CMK (cell line): ENCODE measurements at places on chromosomes 1 and 21.

- DNase-seq: no peak
Observed at GRCh38 chr21:25188677-25189079, 418.6 kb downstream of the MRPL39 start.

DNA sequence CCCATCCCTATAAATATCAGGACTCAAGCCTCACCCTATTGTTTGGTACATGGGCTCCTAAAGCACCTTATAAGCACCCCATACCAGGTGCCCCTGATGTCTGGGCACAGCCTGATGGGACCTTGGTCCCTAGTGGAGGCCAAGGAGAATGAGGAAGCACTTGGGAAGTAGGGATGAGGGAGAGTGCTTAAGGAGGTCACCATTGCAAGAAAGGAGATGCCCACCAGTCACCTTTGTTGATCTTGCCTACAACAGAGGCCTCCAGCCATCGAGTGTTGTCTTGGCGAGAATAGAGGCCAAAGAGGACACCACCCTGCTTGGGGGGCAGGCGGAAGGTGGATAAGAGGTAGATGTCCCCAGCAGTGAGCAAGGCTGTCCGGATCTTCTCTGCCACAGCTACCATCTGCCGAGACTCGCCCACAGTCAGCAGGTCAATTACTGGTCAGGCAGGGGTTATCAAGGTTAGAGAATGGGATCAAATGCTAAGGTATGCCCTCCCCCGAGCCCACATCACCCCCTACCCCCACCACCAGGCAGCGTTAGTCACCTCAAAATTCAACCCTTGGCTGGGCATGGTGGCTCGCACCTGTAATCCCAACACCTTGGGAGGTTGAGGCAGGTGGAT lies 1.6 kb downstream of the THBS3 start:
- no peak for DNase-seq

DNA sequence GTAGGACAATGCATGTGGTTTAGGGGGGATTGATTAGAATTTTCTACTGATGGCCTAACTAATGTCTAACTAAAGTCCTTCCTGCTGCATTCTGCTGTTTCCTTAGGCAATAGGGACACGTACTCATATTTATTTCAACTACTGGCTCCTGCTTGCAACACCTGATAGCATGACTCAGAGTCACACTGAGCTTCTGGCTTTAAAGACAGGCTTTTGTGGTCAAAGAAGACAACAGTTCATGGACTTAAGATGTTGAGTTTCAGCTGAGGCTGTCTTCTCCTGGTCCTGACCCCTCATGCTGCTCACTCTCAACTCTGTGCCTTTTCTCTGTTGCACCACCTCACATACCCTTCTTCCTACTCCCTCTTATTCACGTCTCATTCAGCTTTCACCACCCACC lies 29.1 kb upstream of the TRABD2B start:
- no peak for DNase-seq

DNA sequence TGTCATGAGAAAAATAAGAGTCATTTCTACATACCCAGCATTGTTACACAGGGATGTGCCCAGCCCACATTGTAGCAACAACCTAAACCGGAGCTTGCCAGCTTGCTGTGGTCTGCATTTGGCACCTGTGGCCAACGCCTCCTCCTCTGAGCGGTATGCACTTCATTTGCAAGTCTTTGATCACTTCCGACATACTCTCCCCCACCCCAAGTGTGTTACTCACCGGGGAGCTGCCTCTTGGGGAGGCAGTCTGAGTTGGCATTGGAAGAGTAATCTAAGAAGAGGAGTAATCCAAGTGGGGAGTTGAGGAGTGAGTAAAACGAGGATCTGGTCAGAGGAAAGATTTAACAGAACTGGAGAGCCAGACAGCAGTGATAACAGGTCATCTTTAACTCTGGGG lies 3.8 kb downstream of the BCL9 start:
- DNase-seq: no peak

- DNase-seq: no peak
Observed at GRCh38 chr1:54463259-54464030, 57.3 kb upstream of the SSBP3 start.

DNA sequence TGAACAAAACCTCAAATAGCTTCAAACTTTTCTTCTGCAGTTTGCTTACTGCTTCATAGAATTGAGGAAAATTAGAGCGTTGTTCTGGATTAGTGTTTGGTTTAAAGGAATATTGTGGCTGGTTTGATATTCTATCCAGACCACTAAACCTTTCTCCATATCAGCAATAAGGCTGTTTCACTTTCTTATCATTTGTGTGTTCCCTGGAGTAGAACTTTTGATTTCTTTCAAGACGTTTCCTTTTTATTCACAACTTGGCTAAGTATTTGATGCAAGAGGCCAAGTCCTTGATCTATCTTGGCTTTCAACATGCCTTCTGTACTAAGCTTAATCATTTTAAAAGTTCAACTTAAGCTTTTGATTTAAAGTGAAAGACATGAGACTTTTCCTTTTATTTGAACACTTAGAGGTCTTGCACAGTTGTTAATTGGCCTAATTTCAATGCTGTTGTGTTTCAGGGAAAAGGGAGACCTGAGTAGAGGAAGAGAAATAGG lies 359.1 kb downstream of the S1PR1 start:
- DNase-seq: no peak

DNA sequence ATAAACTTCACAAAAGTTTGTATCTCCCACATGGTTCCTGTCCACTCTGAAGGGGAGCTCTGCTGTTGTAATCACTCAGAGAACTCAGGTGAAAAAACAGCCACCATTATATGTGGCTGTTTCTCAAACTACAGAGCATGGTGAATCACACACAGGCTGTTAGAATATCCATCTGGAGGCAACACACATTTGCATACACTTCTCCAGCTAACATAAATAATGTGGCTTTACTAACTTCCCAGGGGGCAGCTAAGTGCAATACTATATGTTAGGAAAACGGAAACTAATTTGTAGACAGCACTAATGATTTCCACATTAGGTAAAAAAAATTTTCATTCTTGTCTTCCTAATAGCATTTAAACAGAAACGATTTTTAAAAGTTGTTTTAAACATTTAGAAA lies 49.3 kb downstream of the PTGFR start:
- no peak for DNase-seq

DNA sequence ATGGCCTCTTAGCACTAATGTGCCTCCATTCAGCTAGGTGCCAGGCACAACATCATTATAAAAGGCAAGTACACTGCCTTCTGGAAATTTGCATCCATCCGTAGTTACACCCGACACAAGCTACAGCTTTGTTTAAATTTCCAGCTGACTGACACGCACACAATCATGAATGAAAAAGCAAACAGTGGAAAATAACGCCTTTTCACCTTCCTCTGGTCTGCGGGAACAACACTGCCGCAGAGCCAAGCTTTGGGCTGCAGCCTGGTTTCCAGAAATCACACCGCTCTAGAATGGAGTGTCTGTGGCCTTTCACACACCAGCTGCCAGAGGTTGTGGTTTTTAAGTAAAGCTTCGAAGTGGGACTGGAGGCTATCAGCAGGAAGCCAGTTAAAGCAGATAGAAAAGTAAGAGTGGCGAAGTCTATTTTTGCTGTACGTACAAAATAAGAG lies 142.8 kb upstream of the COA6 start:
- DNase-seq: peak; percentile 8

DNA sequence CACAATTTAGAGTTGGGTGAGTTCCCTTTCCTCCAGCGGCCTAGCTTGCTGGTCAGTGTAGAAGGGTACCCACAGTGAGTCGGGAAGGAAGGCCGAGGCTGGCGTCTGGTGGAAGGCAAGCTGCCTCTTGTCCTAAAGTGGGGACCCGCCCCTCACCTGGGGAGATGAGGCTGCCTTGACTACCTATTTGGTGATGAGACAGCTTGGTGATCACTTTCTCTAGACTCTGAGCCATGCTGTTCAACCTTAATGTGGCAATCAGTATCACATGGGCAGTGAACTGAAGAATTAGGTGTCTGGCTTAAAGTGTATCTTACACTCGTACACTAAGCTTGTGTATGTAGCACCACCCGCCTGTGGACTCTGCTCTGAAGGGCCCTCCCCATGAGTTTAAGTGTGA lies 100.7 kb downstream of the COLGALT2 start:
- DNase-seq: no peak

DNA sequence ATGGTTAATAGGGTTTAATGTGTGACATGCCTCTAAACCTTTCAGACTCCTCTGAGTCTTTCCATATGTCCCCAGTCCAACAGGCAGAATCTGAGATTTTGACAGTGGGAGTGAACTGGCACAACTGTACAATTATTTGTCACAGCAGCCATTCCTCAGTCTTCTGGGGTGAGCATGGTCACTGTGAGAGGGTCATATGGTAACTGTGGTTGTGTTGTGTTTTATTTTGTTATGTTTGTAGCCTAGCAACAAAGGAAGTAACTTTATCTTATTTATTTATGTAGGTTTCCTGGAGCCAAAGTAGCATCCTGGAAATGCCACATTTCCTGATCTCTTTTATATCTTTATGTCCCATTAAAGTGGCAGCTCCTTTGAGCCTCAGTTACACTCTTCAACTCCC lies 1067.9 kb downstream of the TTLL7 start:
- no peak for DNase-seq

DNA sequence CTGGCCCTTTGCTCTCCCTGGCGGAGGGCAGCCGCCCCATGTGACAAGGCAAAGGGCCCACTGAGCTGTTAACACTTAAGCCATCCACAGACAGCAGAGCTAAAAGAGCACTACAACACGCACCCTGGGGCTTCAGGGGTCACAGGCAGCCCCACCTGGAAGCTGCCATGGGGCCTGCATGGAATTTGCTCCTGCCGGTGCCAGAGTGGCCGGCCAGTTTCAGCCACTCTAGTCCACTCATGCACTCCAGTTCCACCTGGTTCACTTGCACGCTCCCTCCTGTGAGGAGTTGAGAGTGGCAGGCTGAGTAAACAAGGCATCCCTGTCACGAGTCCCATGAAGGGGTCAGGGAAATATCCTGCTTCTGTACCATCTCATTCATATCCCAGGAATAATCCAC lies 55.3 kb downstream of the RIMS3 start:
- DNase-seq: no peak

- DNase-seq: no peak
Observed at GRCh38 chr1:36134031-36134430, 9.0 kb upstream of the COL8A2 start.

GRCh38 chr1:97603776-97604175 lies 317.1 kb downstream of the DPYD start:
- no peak for DNase-seq
